ENCODE measurements at places on chromosomes 5 and 9.
A peak's percentile ranks its signal among the peaks of the same experiment; 100 is the strongest.

- DNase-seq, result peak; percentile 18
Measured at GRCh38 chr5:90932052-90932699, 373.6 kb downstream of the ADGRV1 start.

DNA sequence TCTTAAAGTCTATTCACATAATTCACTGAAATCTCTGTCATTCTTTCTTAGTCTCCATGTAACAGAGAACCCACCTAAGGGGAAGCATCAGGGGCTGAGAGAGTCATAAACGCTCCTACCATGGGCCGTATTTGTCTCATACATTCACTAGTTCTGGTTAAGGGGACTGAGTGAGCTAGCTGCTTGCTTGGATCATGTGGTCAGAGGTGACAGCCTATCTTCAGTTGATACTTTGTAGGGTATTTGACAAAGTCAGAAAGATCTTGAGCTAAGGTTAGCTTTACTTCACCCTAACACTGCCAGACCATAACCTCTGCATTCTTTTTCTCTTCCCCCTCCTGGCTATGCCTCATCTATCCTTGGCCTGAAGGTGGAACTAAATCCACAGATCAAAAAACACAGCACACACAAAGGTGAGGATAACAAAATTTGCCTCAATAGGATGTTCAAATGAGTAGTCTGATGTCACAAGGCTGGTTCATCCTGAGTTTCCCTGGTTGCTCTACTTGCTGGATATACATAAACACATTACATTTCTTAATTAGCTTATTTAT lies 66.5 kb downstream of the MARCHF3 start:
- DNase-seq, result no peak

- DNase-seq, result no peak
Measured at GRCh38 chr5:96836817-96837216, 29.1 kb upstream of the ERAP1 start.

GRCh38 chr9:131062969-131063368 lies 33.4 kb upstream of the AIF1L start:
- peak; percentile 13 for DNase-seq

- DNase-seq, result no peak
Measured at GRCh38 chr9:136248951-136249876, 3.6 kb upstream of the QSOX2 start.

DNA sequence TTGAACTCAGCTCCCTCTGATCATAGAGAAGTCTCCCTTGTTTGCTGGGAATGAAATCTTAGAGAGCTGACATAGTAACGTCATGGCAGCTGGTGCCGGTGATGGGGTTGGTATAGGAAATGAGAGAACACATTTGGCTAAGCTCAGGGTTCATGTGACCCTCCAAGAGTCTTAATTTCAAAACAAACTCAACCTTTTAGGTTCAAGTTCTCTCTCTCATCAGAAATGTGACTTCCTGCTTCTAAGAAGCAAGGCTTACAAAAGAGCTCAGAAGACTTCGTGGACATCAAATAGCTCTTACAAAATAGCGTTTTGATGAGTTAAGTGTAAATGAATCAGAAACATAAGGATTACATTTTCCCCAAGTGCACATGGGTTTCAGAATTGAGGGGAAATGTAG lies 97.3 kb downstream of the PAPPA start:
- DNase-seq, result no peak

GRCh38 chr5:149453618-149454415 lies 74.7 kb upstream of the IL17B start:
- no peak for DNase-seq

DNA sequence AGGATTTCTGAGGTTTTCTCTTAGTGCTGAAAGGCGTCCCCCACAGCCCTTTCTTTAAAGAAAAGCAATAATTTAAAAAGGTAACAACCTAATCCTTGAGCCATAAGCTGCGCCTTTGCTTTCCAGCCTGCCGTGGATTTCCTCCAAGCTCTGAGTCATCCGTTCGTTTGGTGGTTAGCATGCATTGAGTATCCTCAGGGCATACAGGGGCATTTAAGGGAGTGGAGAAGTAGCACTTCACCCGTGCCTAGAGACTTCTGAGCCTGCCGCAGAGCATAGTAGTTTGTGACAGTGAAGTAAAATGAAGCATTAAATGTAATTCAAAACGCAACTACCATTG lies 892 bp upstream of the TNC start:
- peak; percentile 89 for DNase-seq

GRCh38 chr5:7976411-7977190 lies 107.7 kb downstream of the MTRR start:
- DNase-seq, result no peak

GRCh38 chr5:140255460-140256157 lies 47.3 kb downstream of the PFDN1 start:
- no peak for DNase-seq

GRCh38 chr5:76742583-76742982 lies 26.7 kb downstream of the F2R start:
- DNase-seq, result no peak

GRCh38 chr5:56247592-56247991 lies 14.5 kb upstream of the ANKRD55 start:
- no peak for DNase-seq

GRCh38 chr5:61010467-61011454 lies 65.8 kb downstream of the NDUFAF2 start:
- DNase-seq, result no peak

- DNase-seq, result no peak
Measured at GRCh38 chr9:74838351-74838750, 49.4 kb downstream of the TRPM6 start.

DNA sequence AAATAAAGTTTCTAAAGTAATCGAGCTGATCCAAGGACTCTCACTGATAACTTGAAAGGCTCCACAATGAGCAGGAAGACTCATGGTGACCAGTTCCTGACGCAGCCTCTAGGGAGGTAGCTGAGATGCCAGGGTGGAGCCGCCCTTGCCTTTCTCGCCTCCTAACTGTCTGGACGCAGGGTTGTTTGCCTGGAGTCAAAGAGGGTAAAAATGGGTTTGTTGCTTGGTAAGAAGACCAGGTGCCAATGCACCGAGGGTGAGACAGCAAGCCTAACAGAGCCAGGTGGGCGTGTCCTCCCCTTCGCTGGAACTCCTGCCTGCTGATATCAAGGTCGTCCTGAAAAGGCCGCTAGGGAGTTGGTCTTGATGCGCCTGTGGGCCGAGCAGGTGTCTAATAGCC lies 48.6 kb upstream of the FCN1 start:
- DNase-seq, result no peak

DNA sequence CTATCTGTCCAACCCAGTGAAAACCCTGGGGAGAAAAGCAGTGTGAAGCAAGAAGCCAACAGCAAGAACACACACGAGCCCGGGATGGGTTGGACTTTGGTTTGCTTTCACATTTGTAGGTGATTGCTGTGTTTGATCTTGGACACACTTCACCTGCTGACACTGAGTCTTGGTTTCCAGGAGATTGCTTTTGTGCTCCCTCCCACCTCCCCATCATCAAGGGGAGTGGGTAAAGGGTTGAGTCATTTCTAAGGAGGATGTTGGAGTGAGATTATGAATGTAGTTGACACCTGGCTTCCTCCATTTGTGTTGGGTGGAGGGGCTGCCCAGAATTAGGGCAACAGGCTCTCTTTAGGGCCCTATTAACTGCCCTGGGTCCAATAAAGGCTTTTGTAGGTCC lies 37.5 kb downstream of the ANKDD1B start:
- no peak for DNase-seq

GRCh38 chr9:16407617-16408016 lies 462.9 kb downstream of the BNC2 start:
- DNase-seq, result no peak

- no peak for DNase-seq
Measured at GRCh38 chr9:114450833-114451706, 54.2 kb downstream of the WHRN start.

- DNase-seq, result no peak
Measured at GRCh38 chr9:75601280-75601679, 289.2 kb upstream of the PCSK5 start.

GRCh38 chr9:135065804-135066203 lies 21.7 kb upstream of the OLFM1 start:
- DNase-seq, result no peak

DNA sequence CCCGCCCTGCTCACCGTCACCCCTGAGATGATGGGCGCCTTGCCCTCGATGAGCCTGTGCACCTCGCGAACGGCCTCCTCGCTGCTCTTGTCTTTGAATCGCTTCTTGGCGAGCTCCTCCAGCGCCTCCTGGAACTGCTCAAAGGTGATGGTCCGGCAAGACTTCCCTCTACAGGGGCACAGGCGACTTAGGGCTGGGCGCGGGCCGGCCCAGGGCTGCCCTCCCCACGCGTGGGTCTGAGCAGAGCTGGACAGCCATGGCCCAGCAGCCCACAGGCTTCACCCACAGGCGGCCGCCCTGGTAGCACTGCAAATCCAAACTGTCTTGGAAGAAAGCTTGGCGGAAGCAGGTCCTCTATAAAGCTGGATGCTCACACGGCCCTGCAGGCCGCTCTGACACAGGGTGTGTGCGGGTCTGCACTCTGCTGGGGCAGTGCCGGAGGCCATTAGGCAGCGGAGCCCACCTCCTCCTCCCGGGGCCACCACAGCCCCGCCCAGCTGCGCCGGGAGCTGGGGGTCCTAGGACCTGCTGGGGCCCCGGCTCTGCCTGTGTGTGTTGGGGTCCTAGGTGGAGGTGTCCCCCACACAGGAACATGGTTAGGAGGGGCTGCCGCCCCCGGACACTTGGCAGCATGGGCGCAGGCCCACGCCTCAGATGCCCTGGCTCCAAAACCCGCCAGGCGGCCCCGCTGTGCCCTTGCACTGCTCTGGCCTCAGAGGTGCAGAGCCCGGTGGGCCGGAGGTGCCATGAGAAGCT lies 27.0 kb downstream of the TPPP start:
- DNase-seq, result no peak

- DNase-seq, result peak; percentile 42
Measured at GRCh38 chr5:147658293-147658932, 124.1 kb downstream of the JAKMIP2 start.

DNA sequence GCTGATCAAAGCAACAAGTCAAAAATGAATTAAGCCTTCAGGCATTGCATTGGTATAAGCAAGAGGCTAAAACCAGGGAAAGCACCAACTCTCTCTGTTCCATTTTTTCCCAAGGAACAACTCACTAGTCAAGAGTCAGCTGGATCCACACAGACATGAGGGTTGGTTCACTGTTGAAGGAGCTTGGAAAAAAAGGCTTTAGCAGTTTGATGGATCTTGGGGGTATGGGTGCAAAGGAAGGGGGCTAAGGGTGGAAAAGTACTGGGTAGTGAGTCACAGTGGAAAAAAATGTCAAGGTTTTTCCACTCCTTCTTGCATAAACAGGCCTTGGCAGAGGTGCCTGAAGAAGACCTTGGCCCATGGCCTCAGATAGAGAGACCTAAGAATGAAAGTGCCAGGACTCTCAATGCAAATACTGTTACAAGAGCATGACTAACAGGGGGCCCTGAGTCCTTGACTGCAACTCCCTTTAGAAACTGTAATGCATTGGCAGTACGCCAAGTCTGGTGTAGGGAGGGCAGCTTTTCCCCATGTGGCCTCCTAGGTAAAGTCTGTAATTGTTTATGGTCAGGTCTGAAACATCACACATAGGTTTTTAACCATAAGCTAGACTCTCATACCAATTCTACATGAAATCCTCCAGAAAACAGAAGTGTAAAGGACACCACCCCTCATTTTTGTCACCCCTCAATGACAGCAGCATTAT lies 23.7 kb downstream of the ACTL7A start:
- DNase-seq, result no peak

DNA sequence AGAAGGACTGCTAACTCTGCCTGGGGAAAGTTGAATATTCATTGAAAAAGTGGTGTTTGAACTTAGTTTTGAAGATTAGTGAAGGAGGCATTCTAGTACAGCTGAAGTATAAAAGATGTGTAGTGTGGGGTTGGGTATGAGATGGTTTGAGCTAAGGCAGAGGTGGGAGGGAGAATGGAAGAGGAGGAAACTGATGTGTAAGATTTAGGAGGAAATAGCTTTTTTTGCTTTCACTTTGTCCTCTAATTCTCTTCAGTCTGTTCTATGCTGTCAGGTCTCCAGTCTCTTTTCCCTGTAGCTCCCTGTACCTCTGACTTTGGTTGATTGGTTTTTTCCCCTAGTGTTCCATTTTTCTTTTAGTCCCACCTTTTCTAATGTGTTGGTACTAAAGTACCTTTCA lies 9.0 kb downstream of the CREBRF start:
- DNase-seq, result no peak

DNA sequence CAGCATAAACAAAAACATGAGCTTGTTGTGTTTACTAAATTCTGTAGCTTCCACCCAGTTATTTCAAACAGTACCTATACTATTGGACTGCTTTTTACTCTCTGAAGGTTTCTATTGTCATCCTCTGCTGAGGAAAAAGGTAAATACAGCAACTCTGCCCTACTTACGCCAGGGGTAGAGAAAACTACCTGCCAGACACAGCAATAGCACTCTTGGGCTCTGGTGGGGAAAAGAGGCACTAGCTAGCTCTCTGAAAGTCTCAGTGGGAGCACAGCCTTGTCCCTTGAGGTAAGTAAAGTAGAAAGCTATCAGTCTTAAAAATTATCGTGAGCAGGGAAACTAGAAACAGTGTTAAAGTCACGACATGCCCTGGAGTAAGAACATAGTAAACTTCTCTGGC lies 3.7 kb downstream of the HCN1 start:
- no peak for DNase-seq

- no peak for DNase-seq
Measured at GRCh38 chr9:2083479-2083878, 68.3 kb downstream of the SMARCA2 start.

DNA sequence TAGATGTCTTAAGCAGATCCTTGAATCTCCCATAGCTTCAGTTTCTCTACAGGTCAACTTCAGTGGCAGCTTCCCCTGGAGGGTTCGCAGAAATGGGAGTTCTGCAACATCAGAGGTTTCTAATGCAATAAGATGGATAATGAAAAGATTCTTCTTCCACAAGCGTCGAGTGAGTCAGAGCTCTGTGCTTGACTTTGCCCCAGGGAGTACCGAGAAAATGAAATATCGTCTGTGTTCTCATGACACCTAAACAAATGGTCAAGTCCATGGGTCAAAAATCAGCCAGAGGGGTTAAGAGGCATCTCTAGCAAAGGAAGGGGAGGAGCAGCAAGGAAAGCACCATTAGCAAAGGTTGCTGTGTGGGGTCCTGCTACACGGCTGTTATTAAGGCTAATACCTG lies 3.2 kb upstream of the ADRA1B start:
- no peak for DNase-seq

GRCh38 chr5:34789021-34789531 lies 49.9 kb upstream of the TTC23L start:
- DNase-seq, result peak; percentile 58

- no peak for DNase-seq
Measured at GRCh38 chr9:107213080-107213479, 70.0 kb upstream of the RAD23B start.

DNA sequence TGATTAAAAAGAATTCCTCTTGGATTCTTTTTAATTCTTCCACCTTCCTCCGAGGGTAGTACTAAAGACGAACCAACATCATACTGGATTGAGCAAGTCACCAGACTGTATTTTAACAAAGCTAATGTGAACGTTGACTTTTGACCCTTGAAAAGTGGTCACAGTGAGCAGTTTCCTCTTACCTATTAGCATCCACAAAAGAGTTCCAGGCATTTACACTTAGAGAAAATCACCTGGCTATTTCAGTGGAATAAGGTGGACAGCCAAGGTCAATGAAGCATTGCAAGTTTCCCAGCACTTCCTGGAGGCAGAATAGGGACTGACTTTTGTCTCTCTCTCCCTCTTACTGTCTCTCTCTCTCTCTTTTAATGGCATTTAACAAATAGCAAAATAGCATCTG lies 145.1 kb upstream of the DAB2 start:
- no peak for DNase-seq

- DNase-seq, result no peak
Measured at GRCh38 chr5:12313602-12314001, 409.4 kb upstream of the CTNND2 start.

- peak; percentile 27 for DNase-seq
Measured at GRCh38 chr9:117273612-117274011, 141.2 kb downstream of the ASTN2 start.

Measured in NCI-H524 (cell line).